Spinal cord (tissue), 10 donors: ENCODE measurements at places on chromosomes 2 and 18. TPM values are rescaled to one million over a fixed set of nuclear protein-coding genes. Genes with fewer than 3 reads are reported as not detected.
A peak's percentile ranks its signal among the peaks of the same experiment; 100 is the strongest.

Gene LRP2
- total RNA-seq: 3.8 TPM

DNA sequence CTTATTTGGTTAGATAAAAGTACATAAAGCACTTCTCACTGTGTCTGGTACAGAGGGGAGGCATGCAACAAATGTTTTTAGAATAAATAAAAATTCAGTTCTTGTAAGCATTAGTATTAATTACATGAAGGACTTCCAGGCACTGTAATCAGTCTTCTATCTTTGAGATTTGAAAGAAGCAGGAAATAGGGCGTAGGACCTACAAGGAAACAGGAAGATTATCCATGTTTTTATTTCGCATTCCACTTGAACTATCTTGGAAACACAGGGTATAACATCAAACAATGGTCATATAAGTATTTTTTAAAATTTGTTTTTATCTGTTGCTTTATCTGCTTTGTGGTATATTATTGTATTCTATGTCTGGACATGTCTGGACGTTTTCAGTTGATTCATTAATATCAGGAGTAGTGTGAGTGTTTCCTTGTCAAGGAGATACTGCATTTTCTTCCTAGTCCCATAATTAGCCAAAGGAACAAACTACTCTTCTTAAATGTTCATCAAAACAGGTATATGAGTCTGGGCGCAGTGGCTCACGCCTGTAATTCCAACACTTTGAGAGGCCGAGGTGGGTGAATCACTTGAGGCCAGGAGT is 32.5 kb downstream of the BMPR2 start:
- H3K4me3 ChIP-seq: no peak overlapping the region
- DNase-seq: no peak
- H3K27me3 ChIP-seq: no peaks in the 10 kb centered on the region
- H3K27ac ChIP-seq: no peak overlapping the region
- peaks cover 8% of the 10 kb centered on the region for H3K4me1 ChIP-seq

DNA sequence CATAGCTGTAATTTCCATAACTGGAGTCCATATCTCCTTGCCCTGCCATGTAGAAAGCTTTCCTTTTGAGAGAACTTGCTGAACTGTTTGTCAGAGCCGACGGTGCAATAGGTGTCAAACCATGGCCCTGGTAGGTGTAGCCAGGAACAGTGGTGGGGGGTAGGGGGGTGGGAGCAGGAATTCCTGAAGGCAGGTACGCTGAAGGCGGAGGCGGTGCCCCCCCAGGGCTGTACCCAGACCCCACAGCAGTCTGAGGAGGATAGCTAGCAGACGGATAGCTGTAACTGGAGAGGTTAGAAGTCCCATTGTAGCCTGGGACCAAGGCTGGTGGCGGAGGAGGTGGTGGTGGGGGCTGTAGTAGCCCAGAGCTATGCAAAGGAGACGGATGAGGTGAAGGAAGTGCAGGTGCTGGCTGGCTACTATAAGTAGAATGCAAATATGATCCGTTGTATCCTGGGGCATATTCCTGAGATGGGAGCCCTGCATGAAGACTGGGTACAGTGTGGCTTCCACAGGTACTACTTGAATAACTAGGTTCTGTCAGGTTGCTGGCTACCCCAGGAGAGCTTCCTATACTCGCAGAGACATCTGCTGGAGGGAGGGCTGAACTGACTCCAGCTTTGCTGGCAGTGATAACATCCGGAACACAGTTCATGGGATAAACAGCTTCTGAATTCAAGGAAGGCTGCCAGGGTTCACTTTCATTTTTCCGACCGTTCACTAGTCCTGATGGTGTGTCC is 124.8 kb downstream of the FIGN start:
- peaks cover 3% of the 10 kb centered on the region for H3K36me3 ChIP-seq
- H3K4me1 ChIP-seq: no peaks in the 10 kb centered on the region
- no peaks in the 10 kb centered on the region for H3K27me3 ChIP-seq
- H3K27ac ChIP-seq: no peak overlapping the region
- no peak for DNase-seq
- no peak overlapping the region for H3K4me3 ChIP-seq

GRCh38 chr2:29576231-29576630 is 345.2 kb downstream of the ALK start:
- no peak overlapping the region for H3K4me3 ChIP-seq
- DNase-seq: no peak
- no peaks in the 10 kb centered on the region for H3K27me3 ChIP-seq
- peaks cover 16% of the 10 kb centered on the region for H3K4me1 ChIP-seq
- no peak overlapping the region for H3K27ac ChIP-seq

GRCh38 chr2:178152033-178152432 is 39.8 kb downstream of the RBM45 start:
- no peak overlapping the region for H3K27ac ChIP-seq
- no peak overlapping the region for H3K4me3 ChIP-seq
- H3K36me3 ChIP-seq: no peaks in the 10 kb centered on the region

GRCh38 chr2:159139216-159139933 is 147.1 kb downstream of the WDSUB1 start:
- no peaks in the 10 kb centered on the region for H3K36me3 ChIP-seq
- no peak overlapping the region for H3K4me3 ChIP-seq
- H3K27me3 ChIP-seq: no peaks in the 10 kb centered on the region
- no peak for DNase-seq
- no peak overlapping the region for H3K27ac ChIP-seq

DNA sequence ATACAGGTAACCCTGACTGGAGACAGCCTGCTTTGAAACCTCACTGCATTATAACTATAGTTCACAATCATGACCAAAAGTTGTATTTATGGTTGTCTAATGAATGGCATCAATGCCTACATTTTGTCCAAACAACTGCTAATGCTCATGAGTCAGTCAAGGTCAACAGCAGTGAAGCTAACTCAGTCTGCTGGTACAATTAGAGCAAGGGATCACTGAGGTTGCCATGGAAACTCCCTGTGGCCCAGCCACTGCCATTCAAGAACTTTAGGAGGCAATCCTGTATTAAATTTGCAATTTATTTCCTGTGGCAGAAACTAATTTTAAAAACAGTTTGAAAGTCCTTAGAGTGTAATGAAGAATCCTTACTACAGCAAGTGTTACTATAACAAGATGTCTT is 185.1 kb upstream of the SMAD7 start:
- no peak overlapping the region for H3K27ac ChIP-seq
- H3K4me1 ChIP-seq: no peaks in the 10 kb centered on the region
- DNase-seq: peak; percentile 84

DNA sequence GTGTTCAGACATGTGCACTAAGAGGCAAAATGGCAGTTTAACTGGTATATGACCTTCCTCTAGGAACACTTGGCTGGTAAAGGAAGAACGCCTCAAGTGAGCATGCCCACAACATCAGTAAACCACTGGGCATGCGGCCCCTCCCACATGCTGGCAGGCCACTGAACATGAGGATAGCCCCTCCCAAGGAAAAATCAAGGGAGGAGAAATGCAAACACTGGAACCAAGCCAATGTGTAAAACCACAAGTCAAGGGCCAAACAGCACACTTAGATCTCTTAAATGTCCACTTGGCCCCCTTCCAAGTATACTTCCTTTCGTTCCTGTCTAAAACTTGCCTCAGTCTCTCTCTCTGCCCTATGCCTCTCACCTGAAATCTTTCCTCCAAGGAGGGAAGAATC is 980.8 kb downstream of the TSN start:
- H3K4me3 ChIP-seq: no peak overlapping the region
- H3K36me3 ChIP-seq: no peaks in the 10 kb centered on the region
- H3K4me1 ChIP-seq: peaks cover 3% of the 10 kb centered on the region
- DNase-seq: no peak
- no peak overlapping the region for H3K27ac ChIP-seq

DNA sequence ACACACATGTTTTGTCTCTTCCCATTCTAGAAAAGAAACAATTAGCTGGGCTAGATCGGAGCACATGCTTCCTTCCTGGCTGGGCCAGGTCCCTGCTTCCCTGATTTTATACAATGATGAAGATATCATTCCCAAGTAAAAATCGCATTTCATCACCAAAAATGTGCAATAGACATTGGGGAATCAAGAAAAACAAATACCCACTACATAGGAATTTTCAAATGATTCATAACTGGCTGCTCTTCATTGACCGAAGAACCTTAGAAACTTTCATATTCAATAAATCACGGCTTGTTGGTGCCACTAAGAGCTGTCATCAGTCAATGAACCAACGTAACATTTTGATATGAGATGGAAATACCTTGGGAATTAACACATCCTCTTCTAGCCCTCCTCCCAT is 373.6 kb upstream of the TRIB2 start:
- H3K36me3 ChIP-seq: no peaks in the 10 kb centered on the region
- no peak overlapping the region for H3K4me3 ChIP-seq
- H3K27ac ChIP-seq: no peak overlapping the region
- no peaks in the 10 kb centered on the region for H3K27me3 ChIP-seq
- no peaks in the 10 kb centered on the region for H3K4me1 ChIP-seq
- no peak for DNase-seq

GRCh38 chr2:137039482-137040152 is 274.3 kb downstream of the THSD7B start:
- H3K27ac ChIP-seq: no peak overlapping the region
- H3K27me3 ChIP-seq: no peaks in the 10 kb centered on the region
- H3K4me1 ChIP-seq: no peaks in the 10 kb centered on the region
- no peaks in the 10 kb centered on the region for H3K36me3 ChIP-seq

DNA sequence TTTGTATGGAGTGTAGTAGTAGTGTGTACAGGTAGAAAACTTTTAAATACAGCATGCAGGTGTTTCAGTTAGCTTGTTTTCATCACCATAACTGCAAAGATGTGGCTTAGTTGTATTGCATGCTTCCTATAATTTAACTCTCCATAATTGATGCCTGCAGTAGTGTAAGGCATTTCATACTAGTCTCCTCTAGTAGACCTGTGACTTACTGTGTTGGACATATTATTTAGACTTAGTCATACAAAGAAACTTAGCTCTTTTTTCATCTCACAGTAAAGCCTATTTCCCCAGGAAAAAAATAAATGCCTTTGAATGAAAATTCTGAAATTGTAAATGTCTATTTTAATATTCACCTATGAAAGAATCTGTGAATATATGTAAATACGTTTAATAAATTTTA is 52.8 kb upstream of the TWSG1 start:
- peaks cover 12% of the 10 kb centered on the region for H3K36me3 ChIP-seq
- no peaks in the 10 kb centered on the region for H3K27me3 ChIP-seq
- no peak overlapping the region for H3K27ac ChIP-seq

Gene RSAD2
- 6.9 TPM for total RNA-seq

Gene CCDC68
- total RNA-seq: 38.6 TPM

Gene BCL2
- total RNA-seq: 14.4 TPM

- peaks cover 6% of the 10 kb centered on the region for H3K27me3 ChIP-seq
- H3K36me3 ChIP-seq: no peaks in the 10 kb centered on the region
- H3K4me3 ChIP-seq: no peak overlapping the region
These were observed 85.7 kb downstream of the EN1 start for GRCh38 chr2:118761771-118762170.

Gene DBI
- total RNA-seq: 134 TPM

Gene PAX8
- 3.7 TPM for total RNA-seq

DNA sequence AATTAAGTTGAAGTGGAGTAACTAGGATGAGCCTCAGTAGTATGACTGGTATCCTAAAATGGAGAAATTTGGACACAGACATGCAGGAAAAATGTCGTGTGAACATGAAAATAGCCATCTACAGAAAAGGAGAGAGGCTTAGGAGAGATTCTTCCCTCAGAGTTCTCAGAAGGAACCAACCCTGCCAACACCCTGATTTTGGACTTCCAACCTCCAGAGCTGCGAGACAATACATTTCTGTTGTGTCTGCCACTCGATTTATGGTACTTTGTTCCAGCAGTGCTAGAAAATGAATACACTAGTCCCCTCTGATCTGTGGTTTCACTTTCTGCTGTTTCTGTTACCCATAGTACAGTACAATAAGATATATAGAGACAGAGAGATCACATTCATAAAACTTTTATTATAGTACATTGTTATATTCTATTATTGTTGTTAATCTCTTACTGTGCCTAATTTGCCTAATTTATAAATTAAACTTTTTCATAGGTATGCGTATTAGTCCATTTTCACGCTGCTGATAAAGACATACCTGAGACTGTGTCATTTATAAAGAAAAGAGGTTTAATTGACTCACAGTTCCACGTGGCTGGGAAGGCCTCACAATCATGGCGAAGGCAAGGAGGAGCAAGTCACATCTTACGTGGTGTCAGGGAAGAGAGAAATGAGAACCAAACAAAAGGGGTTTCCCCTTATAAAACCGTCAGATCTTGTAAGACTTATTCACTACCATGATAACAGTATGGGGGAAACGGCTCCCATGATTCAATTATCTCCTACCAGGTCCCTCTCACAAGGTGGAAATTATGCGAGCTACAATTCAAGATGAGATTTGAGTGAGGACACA is 41.3 kb downstream of the PLEKHA3 start:
- H3K27me3 ChIP-seq: no peaks in the 10 kb centered on the region
- no peak for DNase-seq
- no peak overlapping the region for H3K4me3 ChIP-seq
- H3K36me3 ChIP-seq: peaks cover 6% of the 10 kb centered on the region
- H3K4me1 ChIP-seq: no peaks in the 10 kb centered on the region

DNA sequence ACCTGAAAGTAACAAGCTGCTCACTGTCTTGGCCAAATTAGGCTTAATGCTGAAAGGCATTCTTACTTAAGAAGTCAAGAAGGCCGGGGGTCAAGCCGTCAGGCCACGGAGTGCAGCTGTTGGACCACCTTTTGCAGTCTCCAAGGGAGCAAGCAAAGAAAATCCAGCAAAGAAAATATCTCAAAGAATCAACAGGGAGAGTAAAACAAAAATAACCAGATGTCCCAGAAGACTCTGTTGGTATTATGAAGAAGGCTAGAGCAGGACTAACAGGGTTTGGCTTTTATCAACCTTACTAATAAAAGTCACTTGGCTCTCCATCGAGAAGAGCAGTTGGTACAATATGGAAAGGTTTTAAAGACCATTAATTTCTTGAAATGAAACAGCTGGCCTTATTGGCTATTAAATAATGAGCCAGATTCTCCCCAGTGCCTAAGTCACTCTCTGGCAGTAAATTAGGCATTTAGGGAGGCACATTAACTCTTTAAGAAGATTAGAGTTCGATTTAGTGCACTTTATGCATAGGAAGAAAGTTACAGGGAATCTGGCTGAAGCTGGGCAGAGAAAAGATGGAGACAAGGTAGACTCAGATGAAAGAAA is 110.8 kb upstream of the NRP2 start:
- DNase-seq: no peak
- no peaks in the 10 kb centered on the region for H3K36me3 ChIP-seq
- H3K4me3 ChIP-seq: no peak overlapping the region
- H3K27ac ChIP-seq: no peak overlapping the region
- no peaks in the 10 kb centered on the region for H3K27me3 ChIP-seq

Gene KRTCAP3
- total RNA-seq: 0.72 TPM

GRCh38 chr2:172735582-172736423 is at the start of gene RAPGEF4:
RAPGEF4 (plus strand) TSS chr2:172735845; CDS start chr2:172735984, 139 bp downstream.
- peaks cover 11% of the 10 kb centered on the region for H3K4me1 ChIP-seq
- peak within 1 kb of the TSS; percentile 50 for H3K4me3 ChIP-seq
- H3K27ac ChIP-seq: peak within 1 kb of the TSS; percentile 29
- H3K27me3 ChIP-seq: no peaks in the 10 kb centered on the region
- no peaks in the 10 kb centered on the region for H3K36me3 ChIP-seq

GRCh38 chr2:97869722-97870346 is 125.9 kb downstream of the TMEM131 start:
- no peak overlapping the region for H3K27ac ChIP-seq
- H3K36me3 ChIP-seq: no peaks in the 10 kb centered on the region
- DNase-seq: no peak
- H3K4me1 ChIP-seq: peaks cover 5% of the 10 kb centered on the region
- no peak overlapping the region for H3K4me3 ChIP-seq
- H3K27me3 ChIP-seq: no peaks in the 10 kb centered on the region

GRCh38 chr2:129781749-129782632 is 197.5 kb upstream of the RAB6C start:
- no peaks in the 10 kb centered on the region for H3K27me3 ChIP-seq
- DNase-seq: no peak
- H3K36me3 ChIP-seq: no peaks in the 10 kb centered on the region
- H3K27ac ChIP-seq: no peak overlapping the region
- H3K4me1 ChIP-seq: peaks cover 20% of the 10 kb centered on the region
- H3K4me3 ChIP-seq: no peak overlapping the region
